Fibroblast of villous mesenchyme (primary cell): ENCODE measurements at places on chromosomes 6 and 20.

DNA sequence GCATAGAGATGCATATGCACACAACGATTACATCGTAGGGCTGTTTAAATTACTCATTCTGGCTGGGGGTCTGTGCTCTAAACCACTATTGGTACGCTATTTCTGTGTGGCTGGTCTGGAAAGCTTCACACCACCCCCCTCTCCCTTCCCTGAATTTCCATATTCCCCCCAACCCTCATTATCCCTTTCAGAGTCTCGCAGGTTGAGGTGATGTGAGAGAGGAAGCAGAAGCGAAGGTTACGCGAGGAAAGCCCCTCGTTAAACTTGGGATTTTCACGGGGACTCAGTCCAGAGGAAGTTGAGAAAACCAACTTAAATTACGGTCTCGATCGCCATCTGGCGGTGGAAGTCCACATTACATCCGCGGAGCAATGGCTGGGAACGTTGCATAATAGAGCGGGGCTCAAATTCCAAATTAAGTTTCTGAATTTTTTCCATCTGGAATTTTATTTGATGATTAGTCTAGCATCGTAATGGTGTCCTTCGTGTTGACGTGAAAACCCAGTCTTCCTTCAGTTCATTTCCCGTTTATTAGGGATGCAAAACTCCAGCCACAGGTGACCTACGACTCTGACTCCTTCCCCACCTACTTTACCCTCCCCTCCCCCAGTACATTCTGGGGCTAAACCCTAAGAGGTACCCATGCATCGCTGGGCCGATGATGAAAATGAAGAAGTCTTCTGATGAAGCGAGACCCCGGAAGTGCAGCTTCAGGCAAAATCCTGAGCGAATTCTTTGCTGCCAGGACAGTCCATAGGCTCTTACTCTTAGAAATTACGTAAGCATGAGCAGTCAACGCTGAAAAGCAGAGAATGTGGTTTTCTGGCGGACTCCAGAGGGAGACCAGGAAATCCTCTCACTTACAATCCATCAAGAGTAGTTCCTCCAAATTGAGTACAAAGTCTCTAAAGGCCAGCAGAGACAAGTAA, 19.7 kb downstream of the HLA-DOB start:
- DNase-seq, result peak; percentile 69

DNA sequence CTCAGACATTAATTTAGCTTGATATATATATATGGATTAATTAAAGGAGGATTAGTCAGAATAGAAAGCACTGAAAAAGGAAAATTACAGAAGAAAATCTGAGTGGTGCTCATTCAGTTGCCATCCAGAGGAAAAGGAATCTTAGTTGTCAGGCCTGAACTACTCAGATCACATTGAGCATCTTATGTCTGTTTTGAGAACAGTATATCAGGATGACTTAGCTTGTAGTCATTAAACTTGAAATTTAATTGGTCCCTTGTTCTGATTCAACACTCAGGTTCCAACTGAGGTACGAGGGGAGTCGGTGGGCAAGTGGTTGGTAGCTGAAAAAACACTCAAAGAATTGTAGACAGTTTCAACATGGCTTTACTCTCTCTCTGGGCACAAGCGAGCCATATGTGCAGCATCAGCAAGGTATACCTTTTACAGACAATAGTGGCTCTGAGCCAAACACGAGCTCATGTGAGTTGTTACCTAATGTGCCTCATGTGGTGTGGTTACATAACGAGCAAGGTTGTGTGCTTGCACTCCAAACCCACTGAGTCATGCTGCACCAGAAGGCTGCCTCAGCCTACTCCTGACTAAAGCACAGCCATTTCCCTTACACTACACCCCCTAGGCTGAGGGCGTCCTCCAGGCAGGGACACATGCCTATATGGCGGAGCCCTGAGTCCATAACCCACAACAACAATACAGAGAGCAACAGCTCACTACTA, 73.0 kb upstream of the HMGN3 start:
- no peak for DNase-seq

DNA sequence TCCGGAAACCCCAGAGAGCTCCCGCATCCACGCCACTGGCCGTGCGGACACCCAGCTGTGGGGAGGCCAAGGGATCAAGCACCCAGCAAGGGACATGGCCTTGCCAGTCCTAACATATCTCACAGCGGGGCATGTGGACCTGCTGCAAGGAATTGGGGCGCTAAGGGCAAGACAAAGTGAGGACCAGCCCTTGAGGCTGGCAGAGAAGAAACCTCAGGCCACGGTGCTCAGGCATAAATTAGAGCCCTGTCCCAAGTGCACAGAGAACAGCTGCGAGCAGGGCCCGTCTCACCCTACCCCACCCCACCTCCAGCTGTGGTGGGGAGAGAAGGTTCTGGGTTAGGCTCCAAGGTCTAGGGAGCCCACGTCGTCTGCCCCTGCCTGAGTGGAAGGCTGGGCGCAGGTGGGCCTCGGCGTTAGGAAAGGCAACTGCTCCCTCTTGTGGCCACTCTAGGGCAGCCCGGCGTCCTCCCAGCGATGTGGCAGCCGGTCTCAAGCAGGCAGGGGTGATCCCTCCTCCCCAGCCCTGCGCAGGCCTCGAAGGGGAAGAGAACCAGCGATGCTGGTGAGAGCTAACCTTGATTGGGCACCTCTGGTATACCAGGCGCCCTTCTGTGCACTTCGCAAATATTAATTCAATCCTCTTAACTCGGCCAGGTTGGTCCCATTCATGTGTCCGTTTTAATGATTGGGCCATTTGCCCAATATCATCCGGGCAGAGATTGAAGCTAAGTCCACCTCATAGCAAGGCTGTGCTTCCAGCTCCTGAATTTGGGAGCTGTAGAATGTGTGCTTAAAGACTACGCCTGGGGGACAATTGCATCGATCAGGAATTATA, 235.8 kb downstream of the NFATC2 start:
- DNase-seq, result peak; percentile 66

GRCh38 chr6:111417181-111417585, 65.8 kb downstream of the REV3L start:
- no peak for DNase-seq

DNA sequence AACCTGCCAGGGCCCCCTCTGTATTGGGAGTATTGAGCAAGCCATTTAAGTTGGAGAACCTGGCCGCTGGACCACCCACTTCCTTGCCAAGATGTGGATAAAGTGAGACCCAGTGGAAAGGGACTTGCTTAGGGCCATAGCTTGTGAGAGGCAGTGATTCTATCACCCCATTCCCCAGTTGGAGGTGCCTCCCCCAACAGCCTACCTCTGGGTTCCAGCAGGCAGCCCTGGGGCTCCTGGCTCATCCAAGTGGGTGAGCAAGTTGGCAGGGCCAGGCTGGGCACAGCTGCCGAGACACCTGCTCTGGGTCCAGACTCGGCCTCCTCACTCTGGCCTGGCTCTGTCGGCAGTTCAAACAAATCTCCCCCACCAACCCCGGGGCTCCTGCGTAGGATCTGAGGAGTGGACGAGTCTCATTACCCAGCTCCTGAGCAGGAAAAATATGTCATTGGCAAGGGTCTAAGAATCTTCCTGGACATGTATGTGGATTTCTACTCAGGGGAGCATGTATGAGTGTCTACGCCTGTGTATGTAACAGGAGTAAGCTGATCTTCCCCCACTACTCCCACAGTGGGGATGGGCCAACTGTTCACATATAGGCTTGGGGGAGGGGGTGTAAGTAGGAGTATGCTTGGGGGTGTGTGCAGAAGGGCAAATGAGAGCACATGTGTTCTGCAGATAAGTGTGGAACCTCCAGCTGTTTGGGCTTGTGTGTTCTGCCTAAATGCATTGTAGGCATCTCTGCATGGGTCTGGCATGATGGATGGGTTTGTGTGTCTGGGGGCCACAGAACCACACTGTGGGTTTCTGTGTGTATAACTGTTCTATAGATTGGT, 1.9 kb downstream of the ID1 start:
- DNase-seq, result peak; percentile 84
